ENCODE measurements at places on chromosomes 2 and 18.

DNA sequence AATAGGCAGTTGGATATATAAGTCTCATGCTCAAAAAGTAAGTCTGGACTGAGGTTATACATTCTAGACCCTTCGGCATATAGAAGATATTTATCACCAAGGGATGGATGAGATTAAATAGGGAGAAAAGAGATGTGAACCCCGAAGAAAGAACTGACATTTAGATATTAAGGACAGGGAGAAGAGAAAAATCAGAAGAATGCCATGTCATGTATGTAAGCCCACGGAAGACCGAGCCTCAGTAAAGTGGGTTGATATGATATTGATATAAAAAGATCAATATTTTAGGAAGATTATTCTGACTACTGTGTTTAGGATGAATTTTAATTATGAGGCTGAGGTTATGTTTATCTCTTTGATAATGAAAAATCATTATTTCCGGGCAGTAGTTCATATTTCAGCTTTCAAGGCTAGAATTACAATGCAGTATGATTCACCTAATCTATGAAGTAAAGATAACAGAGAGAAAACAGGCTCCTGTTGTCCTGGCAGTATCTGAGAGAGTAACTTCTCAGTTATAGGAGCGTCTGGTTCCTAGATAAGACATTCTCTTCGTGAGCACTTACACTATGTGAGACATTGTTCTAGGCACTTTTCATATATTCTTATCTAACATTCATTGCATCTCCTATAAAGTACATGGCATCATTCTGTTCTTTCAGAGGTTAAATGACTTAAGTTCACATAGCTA lies 83.0 kb downstream of the UBR3 start:
- no peak for DNase-seq

DNA sequence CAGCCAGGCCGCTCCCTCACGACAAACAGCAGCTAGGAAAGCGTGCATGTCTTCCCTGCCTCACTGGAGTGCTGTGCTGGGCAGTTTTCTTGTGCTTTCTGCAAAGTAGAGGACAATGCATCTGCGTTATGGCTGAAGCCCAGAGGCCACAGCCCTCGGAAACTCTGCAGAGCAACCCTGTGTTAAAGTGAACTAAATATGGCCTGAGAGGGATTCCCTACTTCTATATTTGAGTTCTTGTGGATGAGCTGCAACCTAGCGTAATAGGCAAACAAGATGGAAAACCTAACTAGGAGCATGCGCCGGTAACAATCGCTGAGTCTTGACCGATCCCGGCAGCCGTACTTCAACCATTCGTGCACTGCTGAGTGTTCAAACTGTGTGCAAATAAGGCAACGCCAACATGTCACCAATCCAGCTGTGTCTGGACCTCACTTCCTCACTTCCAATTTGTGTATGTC lies 471.9 kb upstream of the HS6ST1 start:
- DNase-seq: no peak

DNA sequence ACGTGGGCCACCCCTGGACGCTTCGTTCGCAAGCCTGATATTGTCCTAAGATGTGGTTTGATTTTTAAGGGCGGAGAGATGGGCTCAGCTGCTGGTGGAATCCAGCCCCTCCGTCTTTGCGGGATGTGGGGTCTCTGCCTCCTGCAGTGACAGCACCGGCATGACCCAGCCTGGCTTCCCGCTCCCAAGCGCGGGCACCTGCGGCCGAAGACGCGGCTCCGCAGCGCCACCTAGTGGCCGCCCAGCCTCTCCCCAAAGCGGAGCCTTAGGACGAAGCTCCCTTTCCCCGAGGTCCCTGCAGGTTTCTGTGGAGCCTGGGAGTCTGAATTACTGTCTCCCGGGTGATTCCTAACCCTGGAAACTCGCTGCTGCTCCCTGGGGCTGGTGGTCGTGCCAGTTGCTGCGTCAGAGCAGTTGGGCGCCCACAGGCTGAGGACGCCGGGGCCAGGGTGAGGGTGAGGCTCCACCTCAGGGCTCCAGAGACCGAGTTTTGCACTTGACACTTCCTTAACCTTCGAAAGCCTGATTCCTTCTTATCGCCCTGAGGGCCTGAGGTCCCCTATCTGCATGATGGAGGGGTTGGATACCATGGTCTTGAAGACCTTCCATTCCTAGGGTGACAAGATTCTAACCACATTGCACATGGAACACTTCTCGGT lies 137.5 kb downstream of the TPO start:
- DNase-seq: peak; percentile 33

DNA sequence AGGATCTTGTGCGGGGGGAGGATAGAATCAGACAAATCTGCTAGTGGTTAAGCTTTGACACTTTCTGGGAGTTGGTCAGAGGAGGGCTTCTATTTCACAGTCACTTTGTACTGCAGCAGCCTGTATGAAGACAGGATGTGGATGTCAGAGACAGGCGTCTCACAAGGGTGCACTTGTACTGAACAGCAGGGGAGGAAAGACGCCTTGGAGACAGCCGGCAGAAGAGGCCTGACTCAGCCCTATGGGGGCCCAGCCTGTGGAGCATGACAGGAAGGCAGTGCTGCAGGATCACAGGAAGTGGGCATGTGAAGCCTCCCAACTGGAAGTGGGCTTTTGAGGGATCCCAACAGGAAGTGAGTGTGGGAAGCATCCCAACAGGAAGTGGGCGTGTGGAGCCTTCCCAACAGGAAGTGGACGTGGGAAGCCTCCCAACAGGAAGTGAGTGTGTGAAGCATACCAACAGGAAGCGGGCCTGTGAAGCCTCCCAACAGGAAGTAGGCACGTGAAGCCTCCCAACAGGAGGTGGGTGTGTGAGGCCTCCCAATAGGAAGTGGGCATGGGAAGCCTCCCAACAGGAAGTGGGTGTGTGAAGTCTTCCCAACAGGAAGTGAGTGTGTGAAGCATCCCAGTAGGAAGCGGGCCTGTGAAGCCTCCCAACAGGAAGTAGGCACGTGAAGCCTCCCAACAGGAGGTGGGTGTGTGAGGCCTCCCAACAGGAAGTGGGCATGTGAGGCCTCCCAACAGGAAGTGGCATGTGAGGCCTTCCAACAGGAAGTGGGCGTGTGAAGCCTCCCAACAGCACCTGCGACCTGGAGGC lies 212.3 kb downstream of the SNTG2 start:
- peak; percentile 25 for DNase-seq

DNA sequence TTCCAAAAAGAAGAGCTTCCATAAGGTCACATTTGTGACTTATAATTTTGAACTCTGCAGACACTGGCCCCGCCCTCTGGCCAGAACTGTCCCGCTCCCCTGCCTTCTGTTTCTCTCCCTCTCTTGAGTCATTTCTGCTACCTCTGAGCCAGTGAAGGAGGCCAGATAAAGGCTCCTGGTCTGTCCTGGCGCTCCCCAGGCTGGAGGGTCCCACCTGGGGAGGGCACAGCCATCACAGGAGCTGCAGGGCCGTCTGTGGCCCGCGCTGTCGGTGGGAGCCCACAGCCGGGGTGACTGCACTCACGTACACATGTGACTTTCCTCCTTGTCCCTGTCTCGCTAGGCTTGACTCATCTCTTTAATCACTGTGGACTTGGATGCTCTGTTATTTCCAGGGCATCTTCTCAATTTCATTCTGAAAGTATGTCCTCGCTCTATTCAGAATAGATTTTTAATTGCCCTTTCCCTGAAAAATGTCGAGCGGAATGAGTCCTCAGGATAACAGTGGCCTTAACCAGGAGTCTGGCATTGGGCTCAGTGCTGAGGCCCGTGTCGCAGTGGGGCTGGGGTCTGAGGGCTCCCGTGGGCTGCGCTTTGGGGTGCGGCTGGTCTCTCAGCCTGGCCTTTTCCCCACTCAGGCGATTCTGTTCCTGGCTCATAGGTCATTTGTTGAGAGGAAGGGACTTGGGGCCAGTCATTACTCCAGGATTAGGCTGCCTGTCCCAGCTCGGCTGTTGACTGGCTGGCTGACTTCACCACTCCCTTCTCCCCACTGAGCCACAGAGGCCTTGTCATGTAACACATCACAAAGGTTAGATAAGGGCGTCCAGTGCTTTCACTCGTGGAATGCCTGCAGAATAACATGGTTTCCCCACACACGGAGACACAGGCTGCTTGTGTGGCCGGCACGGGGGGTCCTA lies 34.5 kb downstream of the KLHL29 start:
- DNase-seq: no peak

GRCh38 chr2:212797484-212798205 lies 259.0 kb upstream of the ERBB4 start:
- no peak for DNase-seq

GRCh38 chr2:193518041-193518817 lies 1323.5 kb upstream of the TMEFF2 start:
- DNase-seq: peak; percentile 87

DNA sequence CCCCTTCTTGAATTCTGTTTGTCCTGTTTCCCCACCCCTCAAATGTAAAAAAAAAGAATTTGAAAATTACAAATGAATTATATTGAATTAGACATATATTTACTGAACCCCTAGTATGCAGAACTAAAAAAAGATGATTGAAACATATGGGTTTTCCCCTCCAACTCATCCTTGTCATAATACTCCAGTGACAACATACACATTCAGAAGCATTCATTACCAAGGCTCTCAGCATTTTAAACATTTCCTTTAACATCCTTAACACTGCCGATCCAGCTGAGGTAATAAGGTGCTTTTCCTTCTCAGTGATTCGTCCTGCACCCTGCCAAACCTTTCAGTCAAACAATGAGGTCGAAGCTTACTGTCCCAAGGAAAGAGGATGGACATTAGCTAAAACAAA lies 53.1 kb upstream of the DTNB start:
- DNase-seq: no peak

DNA sequence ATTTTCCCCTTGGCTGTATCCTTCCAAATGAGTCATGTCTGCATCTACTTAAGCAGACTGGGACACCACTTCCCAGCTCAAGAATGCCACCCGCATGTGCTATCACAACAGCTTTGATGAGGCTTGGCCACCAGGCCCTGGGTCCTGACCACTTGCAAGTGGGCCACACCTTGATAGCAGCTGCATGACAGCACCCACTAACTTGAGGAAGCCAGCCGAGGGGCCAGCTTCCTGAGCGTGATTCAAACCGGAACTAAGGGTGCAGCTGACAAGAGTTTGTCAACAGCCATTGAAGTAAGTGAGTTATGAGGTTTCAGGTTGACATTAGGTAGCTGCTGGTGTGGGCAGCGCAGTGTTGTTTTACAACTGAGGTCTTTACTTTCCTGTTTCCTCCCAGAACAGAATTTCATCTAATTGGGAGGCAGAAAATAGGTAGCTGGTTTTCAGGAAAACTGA lies 54.4 kb downstream of the EPHA4 start:
- DNase-seq: peak; percentile 73

DNA sequence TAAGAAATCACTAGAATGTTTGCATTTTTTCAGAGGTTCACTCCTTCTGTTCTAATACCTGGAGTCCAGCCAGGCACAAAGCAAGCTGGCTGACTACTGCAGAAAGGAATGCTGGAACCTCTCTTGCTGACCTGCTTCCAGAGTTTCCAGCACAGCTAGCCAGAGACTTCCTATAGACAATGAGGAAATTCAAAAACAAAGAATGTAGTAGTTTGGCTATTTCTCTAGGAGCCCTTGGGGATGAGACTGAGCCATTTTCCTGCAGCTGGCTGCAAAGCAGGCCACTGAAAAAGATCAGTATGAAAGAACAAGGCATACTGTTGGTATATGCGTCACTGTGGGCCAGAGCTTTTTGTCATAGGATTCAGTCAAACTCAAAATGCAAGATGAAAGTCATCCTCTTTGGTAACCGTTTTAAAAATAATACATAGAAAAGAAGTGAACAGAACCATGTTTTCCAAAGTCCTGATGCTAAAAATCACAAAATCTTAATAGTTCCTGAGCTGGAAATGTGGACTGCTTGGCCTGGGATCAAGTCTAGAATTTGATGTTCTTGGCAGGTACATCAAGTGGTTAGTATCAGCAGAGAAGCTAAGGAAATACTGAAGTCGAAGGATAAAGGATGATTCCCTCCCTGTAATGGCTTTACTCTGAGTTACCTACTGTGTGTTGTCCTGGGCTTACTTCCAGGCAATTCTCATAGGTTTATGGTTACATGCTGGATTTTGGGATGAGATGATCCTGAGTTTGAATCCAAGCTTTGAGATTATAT lies 9.0 kb upstream of the DSEL start:
- DNase-seq: peak; percentile 98

DNA sequence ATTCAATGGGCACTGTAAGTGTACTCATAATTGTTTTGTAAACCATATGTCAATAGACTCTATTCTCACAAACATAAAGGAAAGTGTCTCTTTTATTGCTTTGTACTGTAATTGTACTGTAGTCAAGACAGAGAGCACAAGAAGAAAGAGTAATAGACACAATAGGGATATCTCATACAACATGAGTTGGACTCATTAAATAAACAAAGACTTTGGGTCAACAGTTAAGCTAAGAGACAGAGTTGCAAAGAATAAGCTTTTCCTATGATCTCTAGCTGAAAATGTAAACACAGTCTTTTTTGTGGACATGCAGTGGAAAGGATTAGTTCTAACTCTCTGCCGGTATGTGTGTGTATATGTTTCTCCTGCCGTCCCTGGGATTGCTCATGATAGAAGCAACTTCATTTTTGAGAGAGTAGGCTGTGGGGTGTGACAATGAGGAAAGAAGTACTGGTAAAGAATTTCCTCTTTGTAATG lies 13.9 kb upstream of the KYNU start:
- DNase-seq: peak; percentile 67

DNA sequence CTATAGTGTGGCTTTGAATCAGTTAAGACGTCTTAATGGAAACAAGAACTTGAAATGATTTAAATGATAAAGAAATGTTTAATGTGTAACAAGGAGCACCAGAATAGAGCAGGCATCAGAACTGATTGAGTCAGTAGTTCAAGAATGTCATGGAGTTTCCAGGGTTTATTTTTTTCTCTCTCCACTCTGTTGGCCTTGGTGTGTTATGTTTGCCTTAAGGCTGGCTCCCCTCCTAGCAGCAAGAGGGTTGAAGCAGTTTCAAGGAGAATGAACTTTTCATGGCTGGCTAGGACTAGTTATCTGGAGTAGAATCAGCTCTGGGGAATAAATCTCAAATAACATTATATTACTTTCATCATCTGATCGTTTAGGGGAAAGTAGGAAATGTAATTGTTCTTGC lies 13.4 kb upstream of the GLS start:
- DNase-seq: peak; percentile 77

- no peak for DNase-seq
Observed at GRCh38 chr2:113126845-113127645, at the start of gene IL1RN. Gene IL1RN, plus strand, starts transcription at chr2:113127598. Its CDS starts 27 bp downstream, at chr2:113127625.

Measured in astrocyte of the spinal cord (primary cell).